Fibroblast of skin of left biceps (primary cell): ENCODE measurements at places on chromosomes 1 and 21.

DNA sequence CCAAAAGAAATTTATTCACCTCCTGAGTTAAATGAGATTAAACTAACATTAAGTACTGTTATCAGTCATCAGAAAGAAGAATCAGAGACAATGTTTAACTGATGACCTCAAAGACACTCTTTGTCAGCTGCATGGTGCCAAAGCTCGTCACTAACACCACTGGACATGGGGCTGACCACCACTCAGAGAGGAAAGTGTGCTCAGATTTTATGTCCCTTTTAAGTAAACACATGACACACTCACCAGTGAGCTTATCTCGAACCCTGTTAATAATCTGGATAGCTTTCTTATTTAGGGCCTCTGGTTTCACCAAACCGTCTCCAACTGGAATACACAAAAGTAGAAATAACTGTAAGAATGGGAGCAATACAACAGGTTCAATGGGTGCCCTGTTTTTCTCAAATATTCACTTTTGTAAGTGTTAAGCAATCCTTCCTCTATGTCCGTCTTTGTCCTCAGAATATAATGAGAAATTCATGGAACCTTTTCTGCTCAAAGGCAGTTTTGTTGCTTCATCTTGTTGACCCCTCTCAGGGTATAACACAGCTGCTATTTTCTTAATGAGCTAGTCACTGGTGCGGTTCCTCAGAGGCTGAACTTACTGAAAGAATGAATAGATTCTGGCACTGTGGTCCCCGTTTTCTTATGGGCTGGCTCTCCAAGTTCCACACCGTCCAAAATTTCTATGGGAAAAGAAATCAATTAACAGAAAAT is 9.5 kb upstream of the EXOSC10 start:
- no peak for DNase-seq

- DNase-seq = no peak
Observed at GRCh38 chr1:169513208-169513607, 27.5 kb upstream of the SLC19A2 start.

GRCh38 chr1:243943671-243944428 is 93.8 kb upstream of the AKT3 start:
- no peak for DNase-seq

DNA sequence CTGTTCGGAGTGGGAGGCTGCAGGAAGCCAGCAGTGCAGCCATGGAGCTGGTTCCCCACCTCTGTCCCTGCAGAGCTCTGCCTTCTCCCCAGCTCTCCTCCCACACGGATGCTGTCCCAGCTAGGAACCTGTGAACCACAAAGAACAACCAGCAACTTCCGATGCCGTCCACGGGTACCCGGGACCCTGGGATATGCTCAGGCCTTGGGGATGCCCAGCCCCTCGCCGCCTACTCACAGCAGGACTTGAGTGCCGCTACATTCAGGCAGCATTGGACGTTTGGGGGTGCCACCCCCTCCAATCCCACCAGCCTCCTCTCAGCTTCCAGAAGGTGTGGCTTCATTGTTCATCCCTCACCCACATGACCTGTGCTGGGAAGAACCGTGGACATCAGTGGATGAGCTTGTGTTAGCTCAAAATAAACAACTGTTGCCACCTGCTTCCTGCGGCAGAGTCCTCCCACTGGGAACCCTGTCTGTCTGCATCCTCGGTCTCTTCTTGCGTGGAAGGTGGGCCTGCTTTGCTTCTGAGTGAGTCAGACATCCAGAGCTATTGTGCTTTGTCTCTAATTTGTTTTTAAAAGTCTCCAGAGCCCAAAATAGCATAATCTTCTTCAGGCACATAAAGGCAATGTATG is 20.1 kb upstream of the AJAP1 start:
- no peak for DNase-seq

DNA sequence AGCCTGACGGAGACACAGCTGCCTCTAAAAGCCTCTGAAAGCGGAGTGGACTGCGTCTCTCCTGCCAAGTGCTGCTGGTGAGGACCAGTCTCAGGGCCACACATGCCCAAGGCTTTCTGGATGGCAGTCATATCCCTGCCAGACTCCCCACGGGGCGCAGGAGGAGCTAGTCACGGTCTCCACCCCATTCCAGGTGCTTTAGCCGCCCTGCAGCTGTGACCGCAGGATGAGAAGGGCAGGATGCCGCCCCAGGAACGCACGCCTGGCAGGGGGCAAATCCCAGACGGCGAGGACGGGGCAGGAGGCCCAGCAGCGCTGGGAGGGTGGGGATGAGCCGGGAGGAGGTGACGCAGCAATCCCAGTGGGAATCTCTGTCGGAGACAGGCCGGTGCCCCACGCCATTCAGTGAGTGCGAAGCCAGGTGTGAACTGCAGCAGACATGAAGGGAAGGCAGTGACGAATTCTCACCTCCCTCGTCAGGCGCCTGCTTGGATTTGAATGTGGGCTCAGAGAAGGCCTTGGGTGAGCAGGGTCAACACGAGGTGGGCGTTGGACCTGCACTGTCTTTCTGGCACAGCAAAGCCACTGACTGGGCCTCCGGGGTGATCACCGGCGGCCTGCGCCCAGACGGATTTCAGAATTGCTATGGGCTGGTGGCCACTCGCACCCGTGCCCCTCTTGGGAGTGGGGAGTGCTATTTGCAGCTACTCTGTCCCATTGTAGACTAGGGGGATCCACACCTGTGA is 38.5 kb upstream of the SLC19A1 start:
- DNase-seq = no peak

- DNase-seq = no peak
Observed at GRCh38 chr1:43370564-43370963, 2.8 kb upstream of the ELOVL1 start.

DNA sequence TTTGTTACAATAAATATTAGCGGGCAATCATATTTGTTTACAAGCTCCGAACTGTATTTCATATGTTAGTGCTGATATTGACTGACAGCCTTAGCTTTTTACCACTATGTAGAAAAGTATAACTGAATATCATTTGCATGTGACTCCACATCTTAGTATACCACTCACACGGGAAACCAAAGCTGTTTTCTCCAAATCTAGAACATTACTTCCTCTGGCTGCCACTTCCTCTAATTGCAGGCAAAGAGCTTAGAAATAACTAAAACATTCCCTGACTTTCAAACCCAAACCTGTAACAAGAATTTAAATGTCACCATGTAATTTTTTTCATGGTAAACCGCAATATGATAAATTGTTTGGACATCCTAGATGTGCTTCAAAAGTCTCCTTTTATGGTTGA is 174.7 kb downstream of the LBR start:
- no peak for DNase-seq
